SK-N-MC (cell line): ENCODE measurements at places on chromosomes 16 and 17.

GRCh38 chr16:66917741-66918140, 944 bp downstream of the CDH16 start:
- no peak for DNase-seq

- no peak for DNase-seq
These were observed 46.9 kb downstream of the ERN1 start for GRCh38 chr17:64083093-64083492.

- no peak for DNase-seq
These were observed 49.6 kb downstream of the RTN4RL1 start for GRCh38 chr17:1975573-1975972.

DNA sequence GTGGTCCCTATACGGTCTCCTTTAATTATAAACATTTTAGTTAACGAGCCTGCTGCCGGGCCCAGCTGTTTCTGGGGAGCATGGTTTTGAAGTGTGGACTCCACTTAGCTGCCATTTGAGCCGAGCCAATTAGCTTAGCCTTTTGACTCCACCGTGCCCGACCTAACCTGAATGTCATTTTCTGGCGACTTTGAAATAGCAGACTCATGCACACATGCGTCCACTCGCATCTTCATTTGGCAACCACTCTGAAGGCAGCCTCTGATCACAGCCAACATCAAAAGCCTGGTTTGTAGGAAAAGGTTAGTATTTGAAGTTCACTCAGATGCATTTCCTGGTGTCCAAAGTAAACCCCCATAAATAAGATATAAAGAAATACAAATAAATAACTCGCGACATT, 16.8 kb downstream of the AXIN2 start:
- no peak for DNase-seq

DNA sequence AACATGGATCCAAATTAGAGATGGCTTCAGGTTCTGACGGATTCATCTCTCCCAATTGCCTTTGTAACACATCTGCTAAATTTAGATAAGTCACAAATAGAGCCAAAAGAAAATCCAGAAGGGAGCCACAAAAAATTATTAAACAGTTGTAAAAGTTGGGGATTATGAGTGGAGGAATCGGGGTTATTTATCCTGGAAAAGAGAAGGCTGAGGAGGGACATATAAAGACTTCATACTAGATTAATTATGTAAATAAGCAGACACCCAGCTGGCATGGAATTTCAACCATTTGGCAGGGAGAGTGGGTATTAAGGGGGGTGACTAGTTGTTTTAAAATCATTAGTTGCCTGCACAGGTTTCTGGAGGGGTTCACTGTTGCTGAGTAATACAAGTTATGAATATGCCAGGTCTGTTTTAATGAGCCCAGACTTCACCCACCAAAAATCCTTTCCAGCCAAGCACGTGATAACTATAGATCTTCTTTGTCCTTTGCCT, 89.6 kb downstream of the CDH13 start:
- no peak for DNase-seq

GRCh38 chr16:10926867-10927266, 15.4 kb downstream of the DEXI start:
- DNase-seq = no peak

DNA sequence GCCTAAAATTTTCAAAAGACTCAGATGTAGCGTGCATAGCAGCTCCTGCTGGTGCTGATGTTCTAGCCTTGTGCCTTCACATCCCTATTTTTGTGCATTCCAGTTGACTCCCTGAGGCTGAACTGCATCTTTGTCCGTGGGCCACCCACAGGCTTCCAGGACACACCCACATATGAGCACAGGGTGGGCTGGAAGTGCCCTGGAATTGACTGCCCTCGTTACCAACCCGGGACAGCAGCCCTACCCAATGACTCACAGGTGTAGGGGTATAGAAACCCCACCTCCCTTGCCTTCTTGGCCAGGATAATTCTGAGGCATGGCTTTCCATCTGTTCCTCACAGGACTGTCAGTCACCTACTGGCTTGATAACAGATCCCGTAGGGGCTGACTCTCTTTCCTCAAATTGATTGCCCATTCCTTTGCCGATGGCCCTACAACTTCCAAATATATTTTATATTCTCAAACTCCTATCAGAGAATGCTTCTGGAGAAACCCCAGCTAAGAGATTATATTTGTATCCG, 65.9 kb upstream of the CDH13 start:
- DNase-seq = no peak

DNA sequence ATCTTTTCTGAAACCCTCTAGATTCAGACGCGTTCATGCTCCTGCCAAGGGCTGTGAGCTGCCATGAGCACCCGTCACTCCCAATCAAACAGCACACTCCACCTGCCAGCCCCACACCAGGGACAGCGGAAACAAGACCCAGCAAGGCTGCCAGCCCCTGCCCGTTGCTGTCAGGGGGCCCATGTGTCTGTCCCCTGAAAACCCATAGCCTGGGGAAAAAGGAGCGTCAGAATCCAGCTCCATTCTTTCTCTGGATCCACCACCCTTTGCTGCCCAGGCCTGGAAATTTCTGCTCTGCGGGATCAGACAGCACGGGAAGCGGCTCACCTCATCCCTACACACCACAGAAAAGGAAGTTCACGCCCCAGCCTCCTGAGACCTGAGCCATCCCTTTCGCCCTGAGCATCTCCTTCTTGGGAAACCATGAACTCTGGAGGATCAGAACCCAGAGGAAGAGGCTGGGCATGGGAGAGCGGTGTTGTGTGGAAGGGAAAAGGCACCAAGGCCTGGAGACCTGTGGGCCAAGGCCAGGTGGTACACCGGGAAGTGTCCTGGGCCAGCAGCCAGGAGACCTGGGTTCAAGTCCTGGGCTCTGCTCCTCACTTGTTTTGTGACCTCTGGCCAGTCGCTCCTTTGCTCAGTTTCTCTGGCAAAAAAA, 51.5 kb upstream of the RCVRN start:
- DNase-seq = no peak

DNA sequence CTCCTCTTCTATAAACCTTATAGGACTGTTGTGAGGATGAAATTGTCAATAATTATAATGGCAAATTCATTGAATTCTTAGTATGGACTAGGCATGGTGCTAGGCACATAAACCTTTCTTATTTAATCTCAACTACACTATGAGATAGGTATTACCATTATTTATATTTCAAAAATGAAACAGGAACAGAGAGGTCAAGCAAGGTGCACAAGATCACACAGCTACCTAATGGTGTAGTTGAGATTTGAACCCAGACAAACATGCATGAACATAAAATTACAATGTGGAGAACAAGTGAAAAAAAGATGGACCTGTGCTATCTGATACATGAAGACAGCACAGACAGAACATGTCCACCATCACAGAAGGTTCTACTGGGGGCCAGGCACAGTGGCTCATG, 156.7 kb downstream of the AXIN2 start:
- no peak for DNase-seq

GRCh38 chr17:2212400-2212981, 91.1 kb downstream of the SMG6 start:
- no peak for DNase-seq

GRCh38 chr16:15950869-15951268, 1.5 kb downstream of the ABCC1 start:
- DNase-seq = no peak

- DNase-seq = no peak
These were observed 54.1 kb upstream of the MARCHF10 start for GRCh38 chr17:62862251-62862650.

GRCh38 chr16:72198021-72198711, 26.2 kb upstream of the PMFBP1 start:
- peak; percentile 18 for DNase-seq

DNA sequence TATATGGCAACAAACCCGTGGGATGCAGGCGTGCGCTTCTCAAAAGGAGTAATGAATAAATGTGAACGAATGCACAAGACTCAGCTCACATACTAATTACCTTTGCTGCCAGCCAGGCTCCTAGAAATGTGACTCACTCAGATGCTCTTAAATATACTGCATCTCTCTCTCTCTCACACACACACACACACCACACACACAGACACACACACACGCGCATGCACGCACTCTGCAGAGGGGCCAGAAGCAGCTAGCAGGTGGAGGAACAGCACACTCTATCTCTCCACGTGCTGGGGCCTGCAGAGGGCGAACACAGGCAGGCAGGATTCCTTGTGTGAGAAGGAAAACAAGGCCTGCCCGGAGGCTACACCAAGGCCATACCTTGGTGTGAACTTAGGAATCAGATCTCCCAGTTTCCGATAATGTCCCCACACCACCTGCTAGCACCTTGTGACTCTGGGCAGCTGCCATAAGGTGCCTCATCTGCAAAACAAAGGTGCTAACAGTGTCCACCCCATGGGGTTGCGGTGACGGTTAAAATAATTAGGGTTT, 5.3 kb downstream of the GPRC5B start:
- DNase-seq = no peak

GRCh38 chr17:1260086-1260769, 10.0 kb upstream of the BHLHA9 start:
- DNase-seq = no peak

GRCh38 chr17:36641331-36641876, 40.0 kb downstream of the MRM1 start:
- no peak for DNase-seq

DNA sequence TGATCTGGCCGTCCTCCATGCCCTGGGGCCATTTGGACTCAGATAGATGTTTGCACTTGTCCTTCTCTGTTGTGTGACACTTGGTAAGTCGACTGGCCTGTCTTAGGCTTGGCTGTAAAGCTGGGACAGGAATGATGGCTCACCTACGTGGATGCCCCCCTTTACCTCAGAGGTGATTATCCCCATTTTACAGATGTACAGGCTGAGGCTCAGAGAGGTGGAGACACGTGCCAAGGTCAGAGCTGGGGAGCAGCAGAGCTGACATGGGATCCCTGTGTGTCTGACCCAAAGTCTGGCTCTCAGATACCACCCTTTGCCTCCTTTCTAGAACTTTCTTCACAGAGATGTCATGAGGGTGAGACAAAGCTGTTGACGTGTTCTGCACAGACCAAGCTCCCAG, 71.3 kb upstream of the CIBAR2 start:
- no peak for DNase-seq

GRCh38 chr16:57115514-57116182, 23.3 kb downstream of the CPNE2 start:
- no peak for DNase-seq

GRCh38 chr16:87474566-87474996, 18.2 kb downstream of the ZCCHC14 start:
- no peak for DNase-seq

DNA sequence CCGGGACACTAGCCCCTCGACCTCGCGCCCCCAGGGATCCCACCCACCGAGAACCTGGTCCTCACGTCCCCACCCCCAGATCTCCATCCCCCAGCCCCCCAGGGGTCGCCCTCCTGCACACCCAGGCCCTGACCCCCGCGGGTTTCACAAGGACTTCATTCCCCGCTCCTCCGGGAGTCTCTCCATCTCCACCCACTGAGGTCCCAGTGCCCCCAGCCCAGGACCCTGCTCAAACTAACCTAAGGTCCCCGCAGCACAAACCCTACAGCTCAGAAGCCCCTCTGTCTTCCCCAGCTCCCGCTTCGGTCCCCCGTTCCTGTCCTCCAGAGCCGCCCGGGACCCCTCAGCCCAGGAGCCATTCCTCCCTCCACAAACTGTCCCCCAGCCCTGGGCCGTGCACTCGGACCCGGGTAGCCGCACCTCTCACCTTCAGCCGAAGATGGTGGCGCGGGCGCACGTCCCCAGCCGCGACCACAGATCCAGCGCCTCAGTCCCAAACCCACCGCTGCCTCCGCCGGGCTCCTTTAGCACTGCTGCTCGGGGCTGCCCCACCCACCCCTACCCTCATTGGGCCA, at the start of gene MYH10:
Gene MYH10, minus strand, starts transcription at position 499 of the 575 bp plus-strand sequence. CDS start 7,479 bp downstream, outside the sequence.
- DNase-seq = no peak

- DNase-seq = no peak
These were observed 184.9 kb downstream of the SEC14L1 start for GRCh38 chr17:77325577-77326075.

DNA sequence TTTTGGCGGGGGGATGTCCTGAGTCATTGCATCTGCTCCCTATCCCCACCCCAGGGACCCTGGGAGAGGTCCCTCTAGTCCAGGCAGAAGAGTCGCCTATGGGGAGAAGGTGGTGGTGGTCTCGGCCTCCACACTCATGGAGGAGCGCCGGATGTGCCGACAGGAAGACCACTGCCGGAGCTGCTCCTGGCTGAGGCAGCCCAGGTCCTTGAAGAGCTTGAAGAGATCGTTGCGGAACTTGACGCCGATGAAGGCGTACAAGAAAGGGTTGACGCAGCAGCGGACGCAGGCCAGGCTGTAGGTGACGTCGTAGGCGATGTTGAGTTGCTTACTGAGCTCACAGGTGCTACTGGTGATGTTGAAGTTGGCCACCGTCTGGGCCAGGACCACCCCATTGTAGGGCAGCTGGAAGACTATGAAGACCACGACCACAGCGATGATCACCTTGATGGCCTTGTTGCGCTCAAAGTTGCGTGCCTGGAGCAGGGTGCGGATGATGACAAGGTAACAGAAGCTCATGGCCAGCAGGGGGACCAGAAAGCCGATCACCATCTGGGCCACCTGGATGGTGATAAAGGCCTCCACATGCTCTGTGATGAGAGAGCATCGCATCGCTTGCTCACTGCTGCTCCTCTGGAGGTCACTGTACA, 10.5 kb downstream of the CCR7 start:
- DNase-seq = no peak
